ENCODE measurements at places on chromosomes 16 and 17.

DNA sequence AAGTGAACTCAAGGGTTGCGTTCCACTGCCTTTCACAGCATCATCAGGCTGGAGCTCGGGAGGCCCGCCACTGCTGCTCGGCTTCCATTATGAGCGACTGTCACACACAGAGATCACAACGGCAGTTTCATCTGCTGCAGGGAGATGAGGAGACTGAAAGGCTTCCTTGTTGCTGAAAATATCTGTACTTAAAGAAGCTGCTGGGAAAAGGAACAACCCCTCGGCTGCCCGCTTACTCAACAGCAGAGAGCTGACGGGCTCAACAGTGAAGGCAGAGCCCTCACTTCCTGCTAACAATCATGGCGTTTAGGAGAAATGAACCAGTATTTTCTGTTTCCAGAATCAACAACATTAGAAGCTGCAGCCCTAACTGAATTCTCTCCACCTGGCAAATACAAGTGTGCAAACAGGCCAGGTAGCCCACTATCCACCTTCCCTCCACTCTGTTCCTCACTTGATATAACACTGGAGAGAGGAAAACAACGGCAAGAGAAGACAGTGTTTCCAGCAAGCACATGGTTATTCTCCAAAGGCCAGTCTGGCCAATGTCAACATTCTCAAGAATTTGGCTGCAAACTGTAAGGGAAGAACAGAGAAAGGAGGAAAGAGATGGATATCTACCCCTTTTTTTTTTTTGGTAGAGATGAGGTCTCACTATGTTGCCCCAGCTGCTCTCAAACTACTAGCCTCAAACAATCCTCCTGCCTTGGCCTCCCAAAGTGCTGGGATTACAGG, 33.7 kb downstream of the MBTPS1 start:
- no peak for DNase-seq

DNA sequence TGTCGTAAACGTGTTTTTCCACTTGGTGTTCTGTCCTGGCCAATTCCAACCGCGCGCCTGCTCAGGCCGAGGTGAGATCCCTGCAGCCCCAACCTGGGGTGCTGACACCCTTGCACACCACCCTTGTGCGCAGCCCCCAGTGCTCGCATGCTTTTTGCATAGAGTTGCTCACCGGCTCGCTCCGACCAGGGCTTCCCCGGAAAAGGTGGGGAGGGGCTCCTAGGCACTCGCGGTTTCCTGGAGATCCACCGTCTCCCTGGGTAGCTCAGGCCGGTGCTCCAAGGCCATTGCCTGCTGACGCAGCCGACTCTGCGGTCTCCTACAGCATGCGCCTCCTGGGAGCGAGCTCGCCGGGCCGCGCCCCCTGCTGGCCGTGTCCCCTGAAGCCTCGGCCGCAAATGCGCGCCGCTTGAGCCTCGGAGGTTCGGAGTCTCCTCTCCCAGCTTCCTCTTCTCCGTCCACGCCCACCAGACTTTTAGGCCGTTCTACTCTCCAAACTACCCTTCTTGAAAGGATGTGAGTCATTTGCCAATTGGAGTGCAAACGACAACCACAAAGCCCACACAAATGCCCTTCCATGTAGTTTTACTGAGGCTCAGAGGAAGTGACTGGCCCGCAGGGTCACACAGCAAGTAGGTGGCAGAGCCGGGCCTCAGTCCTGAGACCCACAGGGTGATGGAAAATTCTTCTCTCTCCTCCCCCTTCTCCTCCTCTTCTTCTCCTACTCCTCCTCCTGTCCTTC, 7.2 kb upstream of the PDP2 start:
- DNase-seq = peak; percentile 71

DNA sequence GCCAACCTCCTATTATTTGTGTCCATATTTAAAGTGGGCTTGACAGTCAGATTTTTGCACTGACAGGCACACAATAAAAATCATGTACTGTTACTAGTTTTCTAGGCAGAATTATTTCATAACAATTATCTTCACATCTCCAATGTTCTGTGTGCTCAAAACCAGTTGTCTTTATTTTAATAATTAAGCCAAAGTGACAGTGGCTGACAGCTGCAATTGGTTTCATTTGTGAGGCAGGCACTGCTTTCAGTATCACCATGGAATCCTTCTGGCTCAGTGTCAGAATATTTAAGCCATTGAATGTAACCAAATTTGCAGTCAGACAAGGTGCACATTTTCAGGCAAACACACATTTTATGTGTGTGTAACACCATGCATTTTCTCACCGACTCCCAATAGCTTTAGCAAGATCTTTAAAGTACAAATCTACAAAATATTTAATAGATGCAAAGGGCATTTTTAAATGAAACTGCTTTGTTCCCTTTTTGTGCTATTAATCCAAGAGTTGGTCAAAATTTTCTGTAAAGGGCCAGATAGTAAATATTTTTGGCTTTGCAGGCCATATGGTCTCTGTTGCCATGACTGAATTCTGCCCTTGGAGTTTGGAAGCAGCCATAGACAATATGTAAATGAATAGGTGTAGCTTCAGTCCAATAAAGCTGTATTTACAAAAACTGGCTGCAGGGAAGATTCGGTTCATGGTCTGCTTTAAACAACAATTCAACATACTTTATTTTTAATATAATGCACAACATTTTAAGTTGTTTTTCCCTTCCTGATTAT, 486.0 kb downstream of the KCNJ2 start:
- no peak for DNase-seq

- no peak for DNase-seq
Measured at GRCh38 chr17:80945736-80946135, 45.9 kb upstream of the CHMP6 start.

DNA sequence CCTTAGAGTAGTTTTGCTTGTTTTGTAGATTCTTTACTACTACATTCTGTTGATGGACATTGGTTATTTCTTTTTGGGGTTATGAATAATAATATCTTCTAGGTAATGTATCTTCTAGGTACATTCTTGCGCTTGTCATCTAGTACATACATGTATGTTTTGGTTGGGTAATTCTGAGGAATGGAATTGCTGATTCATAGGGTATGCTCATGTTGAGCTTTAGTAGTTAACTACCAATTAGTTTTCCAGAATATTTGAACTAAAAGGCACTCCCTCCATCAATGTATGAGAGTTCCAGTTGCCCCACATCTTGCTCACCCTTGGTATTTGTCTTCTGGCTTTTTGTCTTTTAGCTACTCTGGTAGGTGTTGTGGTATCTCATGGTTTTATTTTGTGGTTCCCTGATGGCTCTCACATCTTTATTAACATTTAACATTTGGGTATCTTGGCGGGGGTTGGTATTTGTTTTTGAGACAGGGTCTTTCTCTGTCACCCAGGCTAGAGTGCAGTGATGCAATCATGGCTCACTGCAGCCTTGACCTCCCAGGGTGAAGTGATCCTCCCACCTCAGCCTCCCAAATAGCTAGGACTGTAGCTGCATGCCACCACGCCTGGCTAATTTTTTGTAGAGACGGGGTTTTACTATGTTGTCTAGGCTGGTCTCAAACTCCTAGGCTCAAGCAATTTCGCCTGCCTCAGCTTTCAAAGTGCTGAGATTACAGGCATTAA, 47.1 kb downstream of the SLC6A4 start:
- no peak for DNase-seq

GRCh38 chr16:2514333-2515179, 804 bp downstream of the ATP6V0C start:
- DNase-seq = no peak

GRCh38 chr16:18959031-18959505, 24.7 kb upstream of the TMC7 start:
- DNase-seq = no peak

- no peak for DNase-seq
Measured at GRCh38 chr16:61146429-61146828, 889.8 kb downstream of the CDH8 start.

- no peak for DNase-seq
Measured at GRCh38 chr17:2075336-2076086, 20.6 kb downstream of the HIC1 start.

DNA sequence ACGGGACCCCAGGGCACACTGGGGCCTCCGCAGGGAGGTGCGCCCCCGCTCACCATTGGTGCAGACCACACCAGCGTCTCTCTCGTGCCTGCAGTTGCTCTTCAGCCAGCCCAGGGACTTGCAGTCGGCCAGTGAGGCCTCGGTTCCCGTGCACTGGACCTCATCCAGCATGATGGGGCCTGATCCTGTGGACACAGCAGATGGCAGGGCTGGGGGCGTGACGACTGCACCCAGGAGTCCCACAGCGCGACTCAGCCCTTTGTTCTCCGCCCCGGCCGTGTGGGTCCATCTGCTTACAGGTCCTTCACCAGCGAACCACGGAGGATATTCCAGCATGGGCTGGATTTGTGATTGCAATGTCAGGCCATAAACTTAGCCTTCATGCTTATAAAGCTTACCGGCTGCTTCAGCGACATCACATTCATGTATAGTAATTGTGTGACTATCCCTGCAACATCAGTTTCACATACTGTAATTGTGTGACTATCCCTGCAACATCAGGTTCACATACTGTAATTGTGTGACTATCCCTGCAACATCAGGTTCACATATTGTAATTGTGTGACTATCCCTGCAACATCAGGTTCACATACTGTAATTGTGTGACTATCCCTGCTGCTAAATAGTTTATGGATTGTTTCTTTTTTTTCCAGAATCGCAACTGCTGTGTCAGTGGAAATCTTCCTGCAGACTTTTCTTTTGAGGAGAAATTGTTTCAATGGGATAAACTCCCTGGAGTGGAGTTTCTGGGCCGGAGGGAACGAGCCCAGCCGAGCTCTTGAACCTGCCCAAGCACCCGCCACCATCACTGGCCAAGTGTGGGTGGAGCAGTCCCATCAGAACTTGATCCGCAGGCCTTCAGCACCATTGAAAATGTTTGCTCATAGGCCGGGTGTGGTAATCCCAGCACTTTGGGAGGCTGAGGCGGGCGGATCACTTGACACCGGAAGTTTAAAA, 4.8 kb downstream of the LGALS3BP start:
- no peak for DNase-seq

DNA sequence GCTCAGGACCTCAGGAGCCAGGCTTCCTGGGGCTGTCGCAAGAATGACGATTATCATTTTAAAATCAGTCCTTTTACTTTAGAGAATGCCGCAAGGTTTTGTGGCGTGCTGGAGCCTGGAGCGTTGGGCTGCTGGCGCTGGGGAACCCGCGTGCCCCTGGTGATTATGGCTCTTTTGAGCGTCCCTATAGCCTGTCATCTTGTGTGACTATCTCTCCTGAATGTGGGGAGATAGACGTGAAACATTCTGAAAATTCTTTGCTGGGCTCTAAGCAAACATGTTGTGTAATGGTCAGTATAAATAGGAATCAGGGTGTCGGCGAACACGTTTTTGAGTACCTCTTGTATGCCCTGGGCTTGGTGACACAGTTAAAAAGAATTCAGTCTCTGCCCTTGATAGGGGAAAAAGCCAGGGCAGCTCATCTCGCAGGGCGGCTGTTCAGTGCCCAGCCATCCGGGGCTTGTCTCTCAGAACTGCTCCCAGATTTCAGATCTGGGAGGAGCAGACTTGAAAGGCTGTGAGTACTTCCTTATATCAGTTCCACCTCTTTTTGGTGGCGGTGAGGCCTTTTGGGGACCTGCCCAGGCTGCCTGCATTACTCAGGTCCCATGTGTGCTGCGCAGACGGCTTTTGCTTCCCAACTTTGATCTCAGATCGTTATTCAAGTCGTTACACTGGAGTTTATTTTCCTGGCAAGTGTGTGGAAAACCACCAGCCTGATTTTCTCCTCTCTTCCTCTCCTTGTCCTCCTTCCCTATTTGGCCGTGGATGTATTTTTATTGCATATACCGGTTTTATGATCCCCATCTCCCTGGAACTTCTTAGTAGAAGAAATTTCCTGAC, 973 bp downstream of the SLC7A6 start:
- DNase-seq = no peak

- DNase-seq = peak; percentile 73
Measured at GRCh38 chr17:74116087-74116717, 87.3 kb upstream of the RPL38 start.

DNA sequence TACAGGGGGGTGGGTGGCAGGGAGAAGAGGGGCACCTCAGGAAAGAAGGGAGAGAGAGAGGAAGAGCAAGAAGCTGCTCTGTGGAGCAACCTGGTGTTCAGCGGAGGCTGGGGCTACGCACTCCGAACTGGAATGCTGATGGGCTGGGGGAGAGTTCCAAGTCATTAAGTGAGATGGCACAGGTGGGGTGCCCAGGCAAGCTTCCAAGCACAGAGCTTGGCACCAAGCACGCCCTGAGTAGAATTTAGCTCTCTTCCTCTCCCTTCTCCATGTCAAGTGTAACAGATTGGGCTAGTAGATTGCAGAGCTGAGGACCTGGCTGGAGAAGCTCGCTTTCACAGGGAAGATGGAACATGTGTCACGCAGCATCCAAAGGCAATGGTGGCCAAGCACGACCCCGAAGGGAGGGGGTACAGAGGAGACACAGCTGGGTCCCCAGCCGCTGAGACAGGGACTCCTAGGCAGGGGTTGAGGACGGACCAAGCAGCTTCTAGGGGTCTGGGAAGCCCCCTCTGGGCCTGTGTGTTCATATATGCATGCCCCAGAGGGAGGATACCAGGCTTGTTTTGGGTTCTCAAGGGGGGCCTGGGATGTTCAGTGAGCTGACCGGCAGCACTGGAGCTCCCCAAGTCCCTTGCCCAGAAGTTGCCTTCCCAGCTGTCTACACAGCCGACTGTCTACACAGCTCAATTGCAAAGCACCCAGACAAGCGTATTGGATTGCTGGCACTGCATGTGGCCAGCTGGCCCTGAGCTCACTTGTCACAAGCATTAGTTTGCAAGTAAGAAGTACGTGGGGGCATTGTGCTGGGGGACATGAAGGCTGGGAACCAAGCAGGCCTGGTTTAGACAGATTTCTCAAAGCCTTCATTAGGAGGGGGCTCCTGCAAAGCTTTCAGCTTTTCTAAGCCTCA, 247.8 kb downstream of the ENGASE start:
- DNase-seq = no peak

DNA sequence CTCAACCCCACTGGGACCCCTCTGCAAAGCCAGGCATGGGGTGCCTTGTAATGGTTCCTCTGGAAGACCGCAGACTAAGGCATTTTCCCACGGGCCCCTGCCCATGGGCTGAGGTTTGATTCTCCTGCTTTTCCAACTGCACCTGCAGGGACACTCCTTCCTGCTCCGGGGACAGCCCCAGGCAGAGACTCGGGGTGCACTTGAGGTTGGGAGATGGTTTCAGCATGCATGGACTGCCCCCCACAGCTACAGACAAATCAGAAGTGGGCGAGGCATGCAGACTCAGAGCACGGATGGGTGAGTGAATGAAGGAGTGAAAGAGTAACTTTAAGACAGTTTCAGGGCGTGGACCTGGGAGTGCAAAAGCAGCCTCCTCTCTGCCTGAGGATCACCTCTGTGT, 87.9 kb upstream of the RPL38 start:
- no peak for DNase-seq

DNA sequence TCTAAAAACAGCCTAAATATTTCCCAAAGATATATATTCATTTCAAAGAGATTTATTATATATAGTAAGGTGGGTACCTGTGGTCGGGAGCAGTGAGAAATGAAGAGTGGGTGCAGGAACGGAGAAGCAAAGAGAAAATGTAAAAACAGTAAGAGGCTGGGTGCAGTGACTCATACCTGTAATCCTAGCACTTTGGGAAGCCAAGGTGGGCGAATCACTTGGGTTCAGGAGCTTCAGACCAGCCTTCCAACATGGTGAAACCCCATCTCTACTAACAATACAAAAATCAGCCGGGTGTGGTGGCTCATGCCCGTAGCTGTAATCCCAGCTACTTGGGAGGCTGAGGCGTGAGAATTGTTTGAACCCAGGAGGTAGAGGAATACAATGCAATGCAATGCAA, 257.1 kb downstream of the BCAS3 start:
- DNase-seq = no peak

- DNase-seq = no peak
Measured at GRCh38 chr16:50335196-50335958, 33.4 kb downstream of the BRD7 start.

GRCh38 chr16:77541165-77541564, 106.3 kb upstream of the ADAMTS18 start:
- no peak for DNase-seq
